Activated CD4-positive, alpha-beta T cell treated with anti-CD3 and anti-CD28 coated beads for 4 hours (primary cell): ENCODE measurements at places on chromosomes 11 and 22.

- DNase-seq: no peak
Observed at GRCh38 chr22:47291565-47292495, 529.4 kb downstream of the TBC1D22A start.

- no peak for DNase-seq
Observed at GRCh38 chr11:132559331-132560036, 972.8 kb downstream of the OPCML start.

DNA sequence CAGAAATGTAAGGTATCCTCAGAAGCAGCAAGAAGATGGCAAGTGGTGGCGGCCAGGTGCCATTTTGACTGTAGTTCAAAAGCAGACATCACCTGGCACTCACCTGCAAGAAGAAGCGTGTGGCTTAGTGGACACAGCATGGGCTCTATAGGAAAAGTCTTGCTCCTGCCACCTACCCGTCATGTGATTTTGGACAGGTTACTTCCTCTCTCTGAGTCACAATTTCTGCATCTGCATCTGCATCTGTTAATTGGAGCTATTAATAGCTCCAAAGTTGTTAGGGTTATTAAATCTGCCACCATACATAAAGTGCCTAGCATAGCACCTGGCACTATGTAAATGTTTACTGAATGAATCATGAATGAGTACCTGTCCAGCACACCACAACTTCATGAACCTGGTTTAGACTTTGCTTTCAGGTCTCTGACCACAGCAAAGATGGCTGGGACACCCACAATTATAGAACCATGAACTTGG is 16.8 kb downstream of the RAB30 start:
- no peak for DNase-seq

GRCh38 chr22:26904483-26904882 is 247.1 kb downstream of the MIAT start:
- no peak for DNase-seq

GRCh38 chr22:44622679-44623078 is 79.3 kb upstream of the PRR5 start:
- no peak for DNase-seq

GRCh38 chr22:21921729-21922128 is 30.9 kb downstream of the PPM1F start:
- no peak for DNase-seq

- DNase-seq: peak; percentile 99
Observed at GRCh38 chr11:46700241-46701077, at the start of the genes ARHGAP1 and ZNF408. Gene ARHGAP1 (minus strand): TSS chr11:46700619. CDS start chr11:46696107, 4,512 bp downstream. Gene ZNF408 (plus strand): TSS chr11:46701031. CDS start chr11:46701048, 17 bp downstream.

DNA sequence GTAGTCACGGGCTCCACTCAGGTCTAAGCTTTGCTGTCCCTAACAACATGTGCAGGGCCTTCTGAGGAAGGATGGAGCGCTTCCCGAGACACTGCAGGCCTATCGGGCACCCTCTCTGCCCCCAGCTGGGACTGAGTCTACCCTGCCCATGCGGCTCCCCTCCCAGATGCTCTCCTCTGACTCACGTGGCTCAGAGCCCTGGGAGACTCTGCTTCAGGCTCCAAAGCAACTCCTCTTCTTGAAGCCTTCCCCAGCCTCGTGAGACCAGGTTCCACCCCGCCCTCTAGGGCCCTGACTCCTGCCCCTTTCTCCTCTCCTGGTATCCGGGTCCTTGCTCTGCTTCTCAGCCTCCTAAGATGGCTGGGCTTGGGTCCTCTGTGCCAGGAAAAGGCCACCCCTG is 28.4 kb upstream of the ARFGAP3 start:
- DNase-seq: no peak

DNA sequence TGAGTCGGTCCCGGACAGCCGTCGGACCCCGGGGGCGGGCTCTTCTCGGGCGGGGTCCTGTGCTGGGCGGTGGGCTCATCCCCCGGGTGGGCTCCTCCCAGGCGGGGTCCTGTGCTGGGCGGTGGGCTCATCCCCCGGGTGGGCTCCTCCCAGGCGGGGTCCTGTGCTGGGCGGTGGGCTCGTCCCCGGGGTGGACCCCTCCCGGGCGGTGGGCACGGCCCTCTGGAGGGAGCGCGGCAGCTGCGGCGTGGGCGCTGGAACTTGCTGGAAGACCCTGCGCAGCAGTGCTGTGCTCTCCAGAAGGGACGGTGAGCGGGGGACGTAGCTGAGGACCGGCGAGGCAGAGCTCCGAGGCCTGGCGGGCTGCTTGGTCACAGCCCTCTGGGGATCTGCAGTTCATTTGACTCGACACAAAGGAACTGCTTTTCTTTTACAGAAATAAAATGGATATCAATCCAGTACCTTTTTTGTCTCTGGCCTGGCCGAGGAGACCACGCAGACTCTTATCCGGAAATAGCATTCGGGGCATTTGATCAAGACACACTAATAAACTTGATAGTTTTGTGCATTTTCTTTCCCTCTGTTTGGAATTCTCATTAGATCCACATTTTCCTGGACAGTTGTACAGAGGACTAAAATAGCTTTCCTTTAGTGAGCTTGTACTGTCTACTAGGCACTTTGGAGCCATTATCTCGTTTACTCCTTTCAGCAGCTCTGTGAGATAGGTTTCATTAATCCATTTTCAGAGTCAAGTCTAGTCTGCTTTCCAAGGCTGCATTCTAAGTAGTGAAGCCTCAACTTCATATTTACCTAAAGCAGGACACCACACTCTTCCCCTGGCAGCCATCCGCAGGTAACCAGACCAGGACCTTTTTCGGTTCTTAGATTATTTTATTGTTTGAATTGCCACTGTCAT is 812 bp downstream of the JAM3 start:
- DNase-seq: no peak

GRCh38 chr22:29073618-29074275 is 912 bp downstream of the KREMEN1 start:
- peak; percentile 26 for DNase-seq

DNA sequence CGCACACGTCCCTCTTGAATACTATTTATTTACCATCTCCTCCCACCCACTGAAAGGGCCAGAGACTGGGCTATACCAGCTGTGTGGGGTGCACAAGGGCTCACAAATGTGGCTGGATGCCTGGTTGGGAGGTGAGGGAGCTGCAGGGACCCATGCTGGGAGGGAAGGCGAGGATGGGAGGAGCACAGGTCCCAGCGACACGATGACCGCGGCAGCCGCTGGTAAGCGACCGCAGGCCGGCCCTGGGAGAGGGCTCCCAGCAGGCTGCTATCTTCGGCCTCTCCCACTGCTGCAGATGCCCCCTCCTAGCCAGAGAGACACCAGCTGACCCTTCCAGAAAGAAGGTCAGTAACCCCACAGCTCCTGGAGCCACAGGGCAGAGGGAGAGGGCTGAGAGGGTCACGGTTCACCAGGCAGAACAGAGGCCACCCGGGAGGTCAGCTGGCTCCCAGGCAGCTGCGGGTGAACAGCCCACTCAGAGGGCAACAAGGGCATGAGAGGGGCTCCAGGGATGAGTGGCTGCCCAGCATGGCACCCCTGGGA is 163.9 kb downstream of the CRYBB2 start:
- DNase-seq: no peak

- no peak for DNase-seq
Observed at GRCh38 chr11:93540896-93541553, 2.2 kb downstream of the SMCO4 start.

DNA sequence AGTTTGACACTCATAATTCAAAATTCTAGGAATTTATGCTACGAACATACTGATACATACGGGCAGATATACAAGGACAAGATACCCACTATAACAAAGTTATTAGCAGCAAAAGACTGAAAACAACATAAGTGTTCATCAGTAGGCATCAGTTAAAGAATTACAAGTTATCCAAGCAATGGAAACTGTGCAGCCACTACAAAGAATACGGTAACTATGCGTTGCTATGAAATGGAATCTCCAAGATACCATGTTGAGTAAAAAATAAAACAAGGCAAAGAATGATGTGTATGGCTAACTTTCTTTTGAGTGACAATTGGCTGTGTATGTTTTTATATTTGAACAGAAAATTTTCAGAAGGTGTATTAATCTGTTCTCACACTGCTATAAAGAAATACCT is 151.7 kb downstream of the ADAMTS15 start:
- no peak for DNase-seq

DNA sequence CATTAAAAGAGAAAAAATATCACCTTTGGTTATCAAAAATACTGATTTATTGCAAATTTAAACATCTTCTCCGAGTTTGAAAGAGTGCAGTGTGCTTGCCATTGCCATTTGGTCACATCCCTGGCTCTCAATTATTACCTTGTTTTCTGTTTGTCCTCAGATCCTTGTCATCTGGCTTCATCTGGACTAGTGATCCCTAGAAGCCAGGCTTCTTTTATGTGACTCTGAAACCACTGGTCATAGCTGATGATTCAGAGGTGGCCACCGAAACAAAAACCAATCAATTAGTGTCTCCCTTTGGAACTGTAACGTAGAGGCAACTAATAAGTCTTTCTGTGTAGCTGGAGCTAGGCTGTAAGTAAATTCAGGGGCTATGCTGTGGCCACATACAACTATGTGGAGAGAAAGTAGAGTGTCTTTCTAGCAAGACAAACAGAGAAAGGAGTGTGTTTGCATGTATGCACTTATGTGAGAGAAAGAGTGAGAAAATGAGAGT is 237.9 kb downstream of the LUZP2 start:
- no peak for DNase-seq

GRCh38 chr11:75201771-75202170 is 38.8 kb upstream of the TPBGL start:
- DNase-seq: no peak

GRCh38 chr11:15826826-15827225 is 529.5 kb downstream of the SOX6 start:
- no peak for DNase-seq

- no peak for DNase-seq
Observed at GRCh38 chr11:83836883-83837654, 550.9 kb upstream of the CCDC90B start.

DNA sequence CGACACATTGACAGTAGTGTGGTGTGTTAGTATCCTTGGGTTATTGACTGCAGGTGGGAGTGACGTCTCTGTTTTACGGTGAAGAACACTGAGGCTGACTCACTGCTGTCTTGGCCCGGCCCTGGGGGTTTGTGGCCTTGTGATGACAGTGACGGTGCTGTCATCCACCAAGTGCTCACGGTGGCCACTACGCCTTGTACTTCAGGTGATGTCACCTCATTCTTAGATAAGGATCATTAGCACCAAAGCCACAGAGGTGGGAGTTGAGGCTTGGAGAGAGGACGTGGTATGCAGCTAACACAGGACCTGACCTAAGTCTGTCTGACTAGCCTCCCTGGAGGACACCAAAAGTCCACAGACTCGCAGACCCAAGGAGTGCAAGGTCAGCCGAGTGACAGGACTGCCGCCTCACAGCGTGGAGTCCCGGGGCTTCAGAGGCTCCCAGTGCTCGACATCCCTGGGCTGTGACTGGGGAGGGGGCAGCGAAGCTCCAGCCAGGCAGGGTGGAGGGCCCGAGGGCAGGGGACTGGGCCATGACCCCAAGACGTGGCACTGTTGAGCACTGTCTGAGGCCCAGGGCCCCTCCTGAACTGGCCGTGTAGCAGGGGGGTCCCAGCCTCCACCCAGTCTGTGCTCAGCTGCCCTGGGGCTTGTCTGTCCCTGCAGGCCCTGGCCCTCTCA is 56.5 kb downstream of the NAT10 start:
- peak; percentile 22 for DNase-seq

GRCh38 chr11:2137202-2138067 is 1.8 kb downstream of the IGF2 start:
- DNase-seq: no peak

DNA sequence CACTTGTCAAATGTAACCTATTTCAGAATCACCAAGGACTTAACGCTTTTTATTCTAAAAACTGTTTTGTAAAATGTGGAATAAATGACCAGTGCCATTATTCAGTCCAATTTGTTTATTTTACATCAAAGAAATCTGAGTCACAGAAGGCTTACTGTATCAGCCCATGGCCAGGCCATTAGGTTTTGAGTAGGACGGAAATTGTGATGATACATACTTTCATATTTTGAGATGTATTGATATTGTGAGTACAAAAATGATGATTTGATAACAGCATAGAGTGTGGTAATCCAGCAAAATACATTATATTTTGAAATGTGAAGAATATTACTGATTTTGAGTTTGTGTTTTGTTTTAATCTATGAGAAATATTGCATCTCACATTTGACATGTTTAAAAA is 81.1 kb downstream of the PIWIL3 start:
- DNase-seq: no peak

GRCh38 chr11:121538054-121538453 is 85.3 kb upstream of the SORL1-AS1 start:
- DNase-seq: no peak

DNA sequence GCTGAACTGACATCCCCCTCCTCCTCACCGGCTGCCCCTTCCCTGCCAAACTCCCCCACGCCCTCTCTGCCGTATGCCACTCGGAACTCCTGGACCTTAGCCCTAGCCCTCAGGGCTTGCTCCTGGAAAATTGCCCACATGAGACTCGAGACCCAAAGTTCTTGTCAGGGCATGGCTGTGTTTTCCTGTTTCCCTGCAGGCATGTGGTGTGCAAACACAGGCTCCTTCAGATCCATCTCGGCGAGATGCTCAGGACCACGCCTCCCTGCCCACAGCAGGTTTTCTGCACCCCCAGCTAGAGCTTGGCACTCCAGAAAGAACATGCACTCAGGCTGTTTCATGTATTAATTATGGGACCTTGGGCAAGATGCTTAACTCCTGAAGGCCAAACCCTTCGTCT is 1480.4 kb downstream of the BRD1 start:
- DNase-seq: no peak

DNA sequence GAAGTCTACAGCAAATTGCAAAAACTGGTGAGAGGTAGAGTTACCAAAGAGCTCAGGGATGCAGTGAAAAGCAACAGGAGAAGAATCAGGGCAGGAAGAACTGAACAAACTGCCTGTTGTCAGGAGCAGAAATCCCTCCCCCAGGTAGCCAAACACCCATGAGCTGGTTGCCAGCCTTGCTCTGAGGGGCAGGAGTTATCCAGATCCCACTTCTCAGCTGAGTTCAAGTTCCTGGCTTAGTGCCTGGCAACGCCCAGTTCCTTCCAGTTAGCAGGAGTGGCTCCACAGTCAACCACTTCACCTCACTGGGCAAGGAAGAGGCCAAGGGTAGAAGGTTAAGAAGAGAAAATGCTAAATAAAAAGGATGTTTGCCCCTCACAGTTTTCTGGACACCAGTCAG is 1.9 kb upstream of the MPZL2 start:
- DNase-seq: no peak

- no peak for DNase-seq
Observed at GRCh38 chr11:102494216-102494615, 36.3 kb downstream of the MMP7 start.

GRCh38 chr11:96054870-96055705 is 131.2 kb upstream of the MTMR2 start:
- no peak for DNase-seq

GRCh38 chr22:36017651-36018091 is 11.0 kb downstream of the RBFOX2 start:
- no peak for DNase-seq

GRCh38 chr11:68322052-68322430 is 9.7 kb downstream of the LRP5 start:
- no peak for DNase-seq

DNA sequence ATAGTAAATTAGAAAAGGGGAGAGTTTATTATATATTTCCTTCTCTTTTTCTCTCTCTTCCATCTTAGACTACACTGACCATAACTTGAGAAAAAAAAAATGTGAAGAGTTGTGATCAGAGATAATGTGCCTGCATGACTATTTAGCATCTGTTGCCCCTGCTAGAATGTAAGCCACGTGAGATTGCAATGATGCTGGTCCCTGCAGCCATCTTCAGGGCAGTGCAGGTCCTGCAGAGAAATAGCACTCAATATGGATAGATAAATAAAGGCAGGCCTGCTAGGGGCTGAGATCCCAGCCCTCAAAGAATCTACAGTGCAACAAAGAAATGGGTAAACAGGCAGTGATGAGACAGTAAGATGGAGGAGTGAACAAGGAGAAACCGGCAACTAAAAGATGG is 7.8 kb upstream of the DKK3 start:
- no peak for DNase-seq
